ENCODE measurements at places on chromosomes 6 and 20.

GRCh38 chr6:130409418-130410100 lies 43.7 kb downstream of the TMEM200A start:
- DNase-seq = no peak

DNA sequence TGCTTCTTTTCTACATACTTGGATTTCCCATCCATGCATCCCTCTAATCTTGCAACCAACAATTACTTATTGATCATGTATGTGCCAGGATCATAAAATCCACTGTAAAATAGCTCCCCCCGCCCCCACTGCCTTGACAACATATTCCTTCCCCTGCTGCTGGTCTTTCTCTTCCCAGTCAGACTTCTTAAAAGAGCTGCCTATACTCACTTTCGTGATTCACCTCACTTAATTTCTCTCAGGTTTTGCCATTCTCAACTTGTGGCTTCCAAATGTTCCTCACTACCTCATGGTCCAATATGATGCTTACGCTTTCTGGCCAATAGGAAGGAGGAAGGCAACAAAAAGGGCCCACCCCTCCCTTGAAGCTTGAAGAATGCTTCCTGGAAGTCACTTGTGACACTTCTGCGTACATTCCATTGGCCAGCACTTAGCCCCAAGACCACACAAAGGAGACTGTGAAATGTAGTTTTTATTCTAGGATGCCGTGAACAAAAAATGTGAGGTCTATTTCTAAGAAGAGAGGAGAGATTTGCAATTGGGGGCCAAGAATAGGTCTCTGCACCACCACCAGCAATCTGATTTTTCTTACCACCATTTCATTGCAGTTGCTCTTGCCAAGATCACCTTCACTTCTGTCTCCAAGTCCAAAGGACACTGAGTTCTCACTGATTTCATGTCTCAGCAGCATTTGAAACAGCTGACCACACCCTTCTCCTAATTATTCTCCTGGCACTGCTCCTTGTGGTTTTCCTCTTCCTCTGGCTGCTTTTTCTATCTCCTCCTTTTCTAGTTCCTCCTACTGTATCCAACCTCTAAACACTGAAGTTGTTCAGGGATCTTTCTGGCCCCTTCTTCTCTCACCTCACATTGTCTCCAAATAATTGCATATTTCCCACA lies 30.8 kb downstream of the CD164 start:
- peak; percentile 34 for DNase-seq

DNA sequence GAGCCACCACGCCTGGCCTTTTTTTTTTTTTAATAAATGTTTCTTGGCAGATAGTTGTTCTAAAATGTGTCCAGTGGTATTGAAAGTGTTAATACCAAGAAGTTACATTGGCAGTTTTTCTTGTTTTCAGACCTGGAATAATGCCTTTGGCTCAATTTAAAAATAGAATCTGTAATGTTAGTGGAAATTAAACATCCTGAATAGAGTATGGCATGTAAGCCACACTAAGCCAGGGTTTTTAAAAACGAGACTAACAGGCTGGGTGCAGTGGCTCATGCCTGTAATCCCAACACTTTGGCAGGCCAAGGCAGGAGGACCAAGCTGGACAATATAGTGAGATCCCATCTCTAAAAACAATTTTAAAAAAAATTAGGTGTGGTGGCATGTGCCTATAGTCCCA lies 25.3 kb downstream of the MCM8 start:
- no peak for DNase-seq

- DNase-seq = no peak
Observed at GRCh38 chr6:155108070-155108820, 113.1 kb downstream of the TIAM2 start.

DNA sequence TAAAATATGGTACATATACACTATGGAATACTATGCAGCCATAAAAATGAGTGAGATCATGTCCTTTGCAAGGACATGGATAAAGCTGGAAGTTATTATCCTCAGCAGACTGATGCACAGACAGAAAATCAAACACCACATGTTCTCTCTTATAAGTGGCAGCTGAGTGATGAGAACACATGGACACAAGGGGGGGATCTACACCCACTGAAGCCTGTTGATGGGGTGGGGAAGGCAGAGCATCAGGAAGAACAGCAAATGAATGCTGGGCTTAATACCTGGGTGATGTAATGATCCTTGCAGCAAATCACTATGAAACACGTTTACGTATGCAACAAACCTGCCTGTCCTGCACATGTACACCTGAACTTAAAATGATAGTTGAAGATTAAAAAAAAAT lies 71.3 kb downstream of the MANEA start:
- DNase-seq = no peak

- no peak for DNase-seq
Observed at GRCh38 chr6:161536224-161536630, 262.4 kb upstream of the AGPAT4 start.

GRCh38 chr20:37377346-37378081 lies 31.6 kb downstream of the SRC start:
- DNase-seq = peak; percentile 60

DNA sequence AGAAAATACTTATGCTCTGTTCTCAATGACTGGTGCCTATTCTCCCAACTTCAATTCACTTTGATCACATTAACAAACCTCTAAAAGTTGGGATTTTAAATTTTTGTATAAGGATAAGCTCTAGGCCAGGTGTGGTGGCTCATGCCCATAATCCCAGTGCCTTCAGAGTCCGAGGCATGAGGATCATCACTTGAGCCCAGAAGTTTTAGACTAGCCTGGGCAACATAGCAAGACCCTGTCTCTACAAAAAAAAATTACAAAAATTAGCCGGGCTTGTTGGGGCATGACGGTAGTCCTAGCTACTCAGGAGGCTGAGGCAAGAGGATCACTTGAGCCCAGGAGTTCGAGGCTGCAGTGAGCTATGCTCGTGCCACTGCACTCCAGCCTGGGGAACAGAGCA lies 3.9 kb downstream of the SSR1 start:
- DNase-seq = no peak

GRCh38 chr20:2822073-2822472 lies 5.9 kb downstream of the TMEM239 start:
- DNase-seq = no peak

DNA sequence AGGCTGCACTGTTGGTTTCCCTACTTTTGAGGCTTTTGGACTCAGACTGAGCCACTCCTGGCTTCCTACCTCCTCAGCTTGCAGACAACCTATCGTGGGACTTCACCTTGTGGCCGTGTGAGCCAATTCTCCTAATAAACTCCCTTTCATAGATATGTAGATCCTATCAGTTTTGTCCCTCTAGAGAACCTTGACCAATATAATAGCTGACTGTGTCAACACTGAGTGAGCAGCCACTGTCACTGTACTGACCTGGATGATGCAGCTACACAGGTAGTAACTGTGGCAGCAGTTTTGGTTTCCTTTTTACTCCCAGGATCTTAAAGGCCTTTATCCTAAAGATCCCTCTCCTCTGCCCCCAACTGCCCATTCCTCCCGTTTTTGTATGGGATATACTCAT lies 70.2 kb downstream of the SLC22A3 start:
- DNase-seq = no peak

DNA sequence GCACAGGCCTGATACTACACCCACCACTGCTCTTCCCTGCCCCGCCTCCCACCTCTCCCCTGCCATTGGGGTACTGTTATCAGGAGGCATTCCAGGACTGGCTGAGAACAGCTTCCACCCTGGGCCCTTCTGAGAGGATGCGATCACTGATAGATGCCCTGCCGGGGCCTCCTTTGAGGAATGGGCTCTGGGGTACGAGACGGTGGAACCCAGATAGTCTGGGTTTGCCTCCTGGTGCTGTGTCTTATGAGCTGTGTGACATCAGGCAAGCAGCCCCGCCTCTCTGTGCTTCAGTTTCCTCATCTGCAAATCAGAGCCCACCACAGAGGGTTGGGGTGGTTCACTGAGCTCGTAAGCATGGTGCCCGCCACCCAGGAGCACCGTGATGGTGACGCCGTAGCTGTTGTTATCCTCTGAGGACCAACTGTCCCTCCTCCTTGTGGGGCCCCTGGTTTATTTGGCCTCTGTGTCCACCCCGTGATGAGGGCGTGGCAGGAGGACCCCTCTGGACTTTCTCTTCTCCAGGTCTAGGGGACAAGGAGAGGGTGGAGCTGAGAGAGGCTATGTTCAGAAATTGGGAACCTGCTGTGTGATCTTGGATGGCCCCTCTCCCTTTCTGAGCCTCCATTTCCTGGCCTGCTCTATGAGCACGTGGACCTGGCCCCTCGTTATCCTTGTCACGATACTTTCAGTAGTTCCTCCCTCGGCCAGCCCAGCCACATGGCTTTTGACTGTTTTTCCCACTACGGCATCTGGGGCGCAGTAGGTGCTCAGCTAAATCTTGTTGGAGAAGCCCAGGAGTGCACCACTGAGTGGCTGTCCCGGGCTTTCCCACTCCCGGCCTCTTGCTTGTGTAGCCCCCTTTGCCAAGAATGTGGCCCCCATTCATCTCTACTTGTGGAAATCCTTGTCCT lies 18.3 kb downstream of the SRC start:
- no peak for DNase-seq

GRCh38 chr6:25556516-25556915 lies 95.5 kb upstream of the SCGN start:
- peak; percentile 94 for DNase-seq

DNA sequence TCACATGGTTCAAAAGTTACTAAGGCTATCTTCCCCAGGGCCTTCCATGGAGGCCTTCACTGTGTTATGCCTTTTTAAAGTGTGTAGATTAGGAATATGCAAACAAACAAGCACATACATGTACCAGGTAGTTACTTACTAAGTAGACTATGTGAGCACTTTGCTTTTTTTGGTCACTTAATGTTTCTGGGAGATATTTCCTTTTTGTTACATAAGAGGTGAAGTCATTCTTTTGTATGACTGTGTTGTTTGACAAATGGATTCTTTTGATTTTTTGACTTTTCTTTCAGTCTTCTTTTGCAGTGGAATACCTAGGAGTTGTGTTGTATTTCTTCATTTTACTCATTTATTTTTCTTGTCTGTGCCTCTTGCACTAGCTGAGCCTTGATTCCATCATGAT lies 39.6 kb upstream of the BCAS1 start:
- DNase-seq = no peak

GRCh38 chr6:162653808-162654207 lies 73.8 kb downstream of the PRKN start:
- no peak for DNase-seq

DNA sequence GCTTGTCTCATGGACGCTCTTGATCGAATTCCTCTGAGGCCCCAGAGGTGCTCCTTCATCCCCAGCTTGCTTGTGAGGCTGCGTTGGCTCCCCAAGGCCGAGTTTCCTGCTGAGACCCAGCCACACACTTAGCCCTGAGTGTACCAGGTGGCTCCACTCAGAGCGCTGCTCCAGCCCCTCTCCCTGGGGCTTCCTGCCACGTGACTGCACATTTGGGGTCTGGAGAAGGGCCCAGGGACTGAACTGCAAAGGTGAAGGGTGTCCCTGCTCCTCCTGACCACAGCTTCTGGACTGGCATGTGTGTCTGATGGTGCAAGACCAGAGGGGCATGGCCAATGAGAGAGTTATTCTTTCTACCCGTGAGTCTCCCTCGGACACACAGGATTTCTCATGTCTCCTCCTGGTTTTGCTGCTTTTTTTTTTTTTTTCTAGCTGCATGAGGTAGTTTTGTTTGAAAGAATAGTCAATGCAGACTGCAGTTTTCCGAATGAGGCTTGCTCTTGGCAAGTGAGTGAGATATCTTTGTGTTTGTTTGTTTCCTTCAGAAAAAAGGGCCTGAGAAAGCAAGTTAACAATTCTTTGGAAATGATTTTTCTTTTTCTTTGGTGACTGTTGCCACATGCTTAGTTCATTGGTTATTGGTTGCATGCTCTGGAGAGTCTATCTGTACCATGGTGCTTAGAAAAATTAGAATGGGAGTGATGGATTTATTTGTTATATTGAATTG lies 3.1 kb upstream of the ZNF831 start:
- DNase-seq = no peak

- DNase-seq = peak; percentile 1
Observed at GRCh38 chr6:148271711-148272439, 70.8 kb upstream of the SASH1 start.

DNA sequence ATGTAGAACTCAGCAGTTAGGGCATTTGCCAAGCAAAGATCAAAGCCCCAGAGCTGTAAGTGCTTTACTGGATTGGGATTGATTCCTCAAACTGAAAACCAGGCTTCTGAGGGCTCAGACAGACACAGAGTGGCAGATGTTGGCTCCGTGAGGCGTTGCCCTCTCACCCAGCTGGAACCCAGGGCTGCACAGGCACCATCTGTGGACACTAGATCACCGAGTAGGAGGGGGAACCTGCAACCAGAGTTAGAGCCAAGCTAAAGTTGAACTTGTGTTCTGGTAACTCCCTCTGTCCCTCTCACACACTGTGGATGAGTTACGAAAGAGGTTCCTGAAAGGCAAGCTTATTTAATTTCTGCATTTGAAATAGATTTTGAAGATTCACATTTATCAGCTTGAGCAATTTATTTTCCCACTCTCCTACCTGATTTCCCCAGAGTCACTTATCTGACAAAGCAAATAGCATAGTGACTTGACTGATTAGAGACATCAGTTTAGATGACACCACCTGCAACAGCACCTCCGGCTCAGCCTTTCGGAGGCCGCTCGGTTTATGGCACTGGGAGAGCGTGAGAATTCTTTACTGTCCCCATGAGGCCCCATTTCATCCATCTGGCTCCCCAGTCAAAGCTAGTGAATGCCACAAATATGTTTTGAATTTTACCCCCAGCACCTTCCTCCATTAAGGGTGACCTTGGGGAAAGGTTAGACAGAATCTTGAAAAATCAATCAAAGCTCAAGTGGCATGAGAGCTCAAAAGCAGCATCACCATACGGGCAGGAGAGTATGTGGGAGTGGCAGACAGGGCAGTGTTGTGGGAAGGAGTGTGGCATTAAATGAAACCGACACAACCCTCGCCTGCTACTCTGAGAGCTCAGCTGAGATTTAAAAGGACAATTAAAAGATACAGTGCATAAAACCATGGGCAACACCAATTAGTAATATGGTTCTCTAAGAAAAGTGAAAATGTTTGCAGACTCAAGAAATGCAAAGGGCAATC lies 48.5 kb downstream of the RPF2 start:
- peak; percentile 76 for DNase-seq

GRCh38 chr6:102197211-102197610 lies 803.7 kb downstream of the GRIK2 start:
- DNase-seq = no peak

- no peak for DNase-seq
Observed at GRCh38 chr6:154709621-154710020, 23.6 kb upstream of the SCAF8 start.

DNA sequence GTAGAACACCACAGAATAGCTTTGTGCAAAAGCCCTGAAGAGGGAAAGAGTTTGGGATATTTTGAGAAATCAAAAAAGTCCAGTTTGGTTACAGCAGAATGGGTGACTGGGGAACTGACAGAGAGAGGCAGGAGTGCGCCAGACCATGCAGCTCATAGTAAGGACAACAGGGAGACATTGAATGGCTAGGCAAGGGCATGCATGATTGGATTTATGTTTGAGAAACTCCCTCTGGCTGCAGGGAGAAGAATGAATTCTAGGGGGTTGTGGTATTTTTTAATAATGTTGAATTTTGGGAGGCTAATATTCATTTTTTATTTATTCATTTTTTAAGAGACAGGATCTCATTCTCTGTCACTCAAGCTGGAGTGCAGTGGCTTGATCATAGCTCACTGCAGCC lies 49.9 kb downstream of the TGM2 start:
- no peak for DNase-seq
